ENCODE measurements at places on chromosomes 4 and X.

DNA sequence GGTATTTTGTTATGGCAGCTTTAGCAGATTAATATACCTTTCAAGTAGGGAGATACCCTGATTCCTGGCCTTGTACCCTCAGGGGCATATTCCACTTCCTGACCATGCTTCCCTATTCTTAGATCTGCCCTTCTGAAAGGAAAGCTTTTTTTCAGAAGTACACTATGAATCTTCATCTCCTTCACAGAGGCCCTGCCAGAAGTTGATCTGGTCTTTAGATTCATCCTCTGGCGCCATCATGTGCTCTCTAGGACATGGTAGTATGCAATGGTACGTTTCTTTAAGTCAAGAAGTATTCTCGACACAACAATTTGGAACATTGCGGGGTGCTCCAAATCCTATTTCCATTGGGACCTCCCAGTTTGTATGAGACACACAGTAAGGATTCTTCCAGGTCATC is 39.6 kb upstream of the DIPK2B start:
- DNase-seq, result no peak

GRCh38 chr4:35975617-35976355 is 268.5 kb downstream of the ARAP2 start:
- DNase-seq, result no peak

DNA sequence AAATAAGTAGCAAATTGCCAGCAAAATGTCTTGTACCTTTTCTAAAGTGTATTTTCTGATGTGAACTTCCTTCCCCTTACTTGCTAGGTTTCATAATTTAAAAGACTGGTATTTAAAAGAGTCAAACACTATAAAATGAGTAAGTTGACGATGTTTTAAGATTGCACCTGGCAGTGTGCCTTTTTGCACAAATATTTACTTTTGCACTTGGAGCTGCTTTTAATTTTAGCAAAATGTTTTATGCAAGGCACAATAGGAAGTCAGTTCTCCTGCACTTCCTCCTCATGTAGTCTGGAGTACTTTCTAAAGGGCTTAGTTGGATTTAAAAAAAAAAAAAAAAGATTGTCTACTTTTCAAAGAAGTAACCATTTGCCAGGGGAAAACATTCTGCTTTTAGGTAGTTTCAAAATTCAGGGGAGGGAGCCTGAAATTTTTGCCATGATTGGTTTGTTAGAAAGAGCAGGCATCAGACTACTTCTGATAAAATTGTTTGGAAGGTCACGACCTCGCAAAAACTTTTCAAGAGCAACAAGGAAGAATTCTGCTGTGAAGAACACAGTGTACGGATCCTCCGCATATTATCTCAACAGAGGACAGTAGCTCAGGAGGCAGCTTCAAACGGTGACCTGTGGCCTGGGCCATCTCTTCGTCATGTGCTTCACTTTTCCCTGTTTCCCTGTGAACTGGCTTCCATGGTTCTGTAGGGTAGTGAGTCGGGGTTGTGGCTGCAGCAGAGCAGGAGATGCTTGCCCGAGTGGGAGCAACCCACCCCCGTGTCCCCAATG is 66.1 kb downstream of the CDS1 start:
- no peak for DNase-seq

DNA sequence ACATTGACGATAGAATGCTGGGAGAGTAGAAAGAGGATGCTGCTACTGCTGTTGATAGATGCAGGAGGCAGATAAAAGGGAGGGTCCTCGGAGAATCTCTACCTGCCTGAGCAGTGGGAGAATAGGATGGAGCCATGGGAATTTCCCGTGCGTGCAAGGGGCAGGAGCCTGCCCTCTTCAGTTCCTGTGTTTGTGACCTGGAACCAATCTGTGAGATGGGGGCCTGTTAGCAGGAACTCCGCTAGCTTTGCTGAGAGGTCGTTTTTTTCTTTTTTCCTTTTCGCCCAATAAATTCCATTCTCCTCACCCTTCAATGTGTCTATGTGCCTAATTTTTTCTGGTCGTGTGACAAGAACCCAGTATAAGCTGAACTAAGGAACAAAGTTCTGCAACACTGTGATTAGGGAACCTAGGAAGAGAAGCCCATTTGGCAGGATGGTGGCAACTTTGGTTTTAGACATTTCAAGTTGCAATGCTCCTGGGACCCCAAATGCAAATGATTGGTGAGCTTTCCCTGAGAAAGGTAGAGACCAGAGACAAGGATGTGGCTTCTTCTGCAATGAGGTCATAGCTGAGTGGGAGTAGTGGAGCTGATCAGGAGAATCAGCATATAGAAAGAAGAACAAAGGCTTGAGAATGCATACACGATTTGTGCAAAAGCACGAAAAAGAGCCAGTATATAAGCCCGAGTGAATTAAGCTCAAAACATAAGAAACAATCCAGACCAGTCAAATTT is 23.9 kb downstream of the SLC39A8 start:
- no peak for DNase-seq

- DNase-seq, result no peak
Measured at GRCh38 chr4:88609387-88609786, 17.1 kb downstream of the HERC3 start.

DNA sequence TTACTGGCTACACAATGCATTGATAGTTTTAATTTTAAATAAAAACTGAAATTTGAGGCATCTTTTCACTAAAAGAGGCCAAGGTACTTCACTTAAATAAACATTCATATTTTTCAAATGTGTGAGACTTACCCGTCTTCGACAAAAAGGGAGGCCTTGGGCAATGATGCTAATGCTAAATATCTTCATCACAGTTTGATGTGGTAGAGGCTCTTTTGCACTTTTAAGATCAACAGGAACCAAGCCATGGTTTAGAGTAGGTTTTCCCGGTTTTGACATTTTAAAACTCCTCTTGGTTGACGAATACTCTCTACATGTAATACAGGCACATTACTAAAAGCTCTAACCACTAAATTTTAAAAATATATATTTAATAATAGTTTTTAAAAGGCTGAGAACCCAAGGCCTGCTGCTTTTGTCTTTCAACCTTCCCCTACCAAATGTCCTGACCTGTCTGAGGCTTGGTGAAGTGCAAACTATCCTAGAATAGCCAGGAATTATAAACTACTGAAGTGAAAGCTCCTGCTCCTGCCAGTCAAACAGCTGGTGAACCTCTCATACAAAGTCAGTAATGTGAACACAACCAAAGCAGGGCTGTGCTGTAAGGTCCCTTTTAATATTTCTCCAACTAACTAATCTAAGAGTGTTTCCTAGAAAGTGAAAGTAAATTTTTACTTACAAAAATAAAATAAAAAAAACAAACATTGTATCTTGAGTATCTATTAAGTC is 153.7 kb downstream of the FBXW7 start:
- peak; percentile 45 for DNase-seq

- no peak for DNase-seq
Measured at GRCh38 chrX:87874043-87874442, 356.4 kb downstream of the KLHL4 start.

DNA sequence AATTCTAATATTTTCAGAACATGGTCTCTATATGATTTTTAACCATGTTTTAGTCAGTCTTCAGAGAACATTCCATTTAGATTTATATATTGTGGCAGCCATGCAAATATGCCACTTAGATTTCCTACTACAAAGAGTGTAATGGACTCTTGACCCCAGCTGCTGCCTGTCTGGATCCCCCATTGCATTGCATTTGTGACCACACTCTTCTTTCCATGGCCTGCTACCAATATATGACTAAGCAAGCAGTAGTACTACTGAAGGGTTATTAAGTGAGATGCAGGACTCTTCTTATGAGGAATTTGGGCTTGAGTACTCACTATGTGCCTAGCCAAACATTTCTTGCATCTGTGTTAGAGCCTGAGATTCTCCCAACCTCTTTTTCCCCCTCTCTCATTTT is 306.8 kb downstream of the PDHA2 start:
- no peak for DNase-seq

GRCh38 chrX:150602296-150602695 is 33.9 kb downstream of the MTM1 start:
- no peak for DNase-seq

DNA sequence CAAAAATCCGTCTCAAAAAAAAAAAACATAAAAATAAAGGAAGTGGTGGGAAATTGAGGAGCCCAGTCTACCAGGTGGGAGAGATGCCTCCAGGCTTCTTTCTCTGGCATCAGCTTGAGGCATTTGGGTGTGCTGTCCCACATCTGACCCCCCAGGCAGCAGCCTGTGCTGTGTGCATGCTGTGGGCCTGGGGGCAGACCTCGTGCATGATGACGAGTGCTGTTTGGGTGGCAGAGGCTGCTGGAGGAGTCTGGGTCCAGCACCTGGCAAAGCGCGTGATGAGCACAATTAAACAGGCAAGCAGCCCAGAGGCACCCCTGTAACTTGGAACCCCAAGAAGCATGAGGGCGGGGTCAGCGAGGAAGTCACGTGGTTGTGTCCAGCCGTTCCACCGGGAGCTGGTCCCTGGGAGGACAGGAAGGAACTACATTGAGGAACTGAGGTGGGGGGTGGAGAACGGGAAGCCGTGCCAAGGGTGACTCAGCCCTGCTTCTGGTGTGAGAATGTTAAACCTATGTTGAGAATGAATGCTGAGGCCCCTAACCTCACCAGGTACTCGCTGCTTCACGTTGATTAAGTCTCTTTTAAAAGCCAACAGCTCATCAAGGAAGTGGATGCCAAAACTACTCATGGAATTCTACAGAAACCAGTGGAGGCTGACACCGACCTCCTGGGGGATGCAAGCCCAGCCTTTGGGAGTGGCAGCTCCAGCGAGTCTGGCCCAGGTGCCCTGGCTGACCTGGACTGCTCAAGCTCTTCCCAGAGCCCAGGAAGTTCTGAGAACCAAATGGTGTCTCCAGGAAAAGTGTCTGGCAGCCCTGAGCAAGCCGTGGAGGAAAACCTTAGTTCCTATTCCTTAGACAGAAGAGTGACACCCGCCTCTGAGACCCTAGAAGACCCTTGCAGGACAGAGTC is 6.1 kb downstream of the TACC3 start:
- peak; percentile 62 for DNase-seq

DNA sequence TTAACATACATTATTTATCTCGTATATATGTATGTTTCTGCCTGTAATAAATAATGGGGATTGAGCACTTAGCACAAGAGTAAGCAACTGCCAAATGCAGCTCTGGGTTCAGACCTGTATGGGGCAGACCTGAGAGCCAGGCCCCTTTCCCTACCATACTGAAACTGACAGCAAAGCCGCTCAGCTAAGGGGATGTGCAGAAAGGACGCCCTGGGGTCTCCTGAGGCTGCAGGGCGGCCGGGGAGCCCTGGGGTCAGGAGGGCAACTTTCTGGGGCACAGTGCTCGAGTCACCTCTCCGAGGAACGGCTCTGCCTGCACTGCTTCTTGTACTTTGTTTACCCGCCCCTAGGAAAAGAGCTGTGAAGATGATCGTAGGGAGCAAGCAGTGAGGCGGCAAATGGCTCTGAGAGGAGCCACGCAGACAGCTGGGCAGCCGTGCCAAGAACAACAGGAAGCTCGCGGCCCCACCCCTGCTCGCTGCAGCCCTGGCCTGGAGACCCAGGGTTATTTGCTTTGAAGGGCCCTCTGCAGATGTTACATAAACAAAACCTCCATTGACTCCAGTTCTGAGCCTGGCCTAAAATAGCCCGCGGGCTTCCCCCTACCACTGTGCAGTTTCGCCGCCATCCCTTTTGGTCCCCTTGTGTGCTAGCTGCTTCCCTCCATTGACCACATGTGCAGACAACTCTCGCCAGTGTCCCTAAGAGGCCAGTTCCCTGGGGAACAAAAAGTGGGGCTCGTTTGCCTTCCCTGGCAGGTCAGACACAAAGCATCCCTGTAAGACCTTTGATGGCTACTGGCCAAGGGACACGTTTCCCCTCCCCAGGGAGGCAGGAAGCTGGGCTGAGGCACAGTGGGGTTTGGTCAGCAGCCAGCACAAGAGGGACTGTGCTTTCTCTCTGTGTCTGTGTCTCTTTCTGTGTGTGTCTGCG is 111.3 kb upstream of the LNX1 start:
- peak; percentile 85 for DNase-seq

DNA sequence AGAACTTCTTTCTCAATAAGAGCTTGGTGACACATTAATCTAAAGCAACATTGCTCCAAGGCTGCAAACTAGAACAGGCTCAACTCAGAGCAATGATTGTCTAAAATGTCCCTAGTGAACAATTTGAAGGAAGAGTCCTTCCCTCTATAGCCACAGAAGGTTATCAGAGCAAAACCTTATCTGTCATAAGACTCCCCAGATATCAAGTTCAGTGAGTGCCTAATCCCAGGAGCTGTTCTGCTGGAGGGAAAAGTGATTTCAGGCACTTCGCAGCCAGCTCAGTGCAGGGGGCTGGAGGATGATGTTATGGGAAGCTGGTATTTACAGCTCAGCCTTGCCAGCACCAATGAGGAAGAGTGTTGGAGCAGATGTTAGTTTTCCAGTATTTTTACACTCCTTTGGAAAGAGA is 497.5 kb downstream of the INPP4B start:
- DNase-seq, result no peak

DNA sequence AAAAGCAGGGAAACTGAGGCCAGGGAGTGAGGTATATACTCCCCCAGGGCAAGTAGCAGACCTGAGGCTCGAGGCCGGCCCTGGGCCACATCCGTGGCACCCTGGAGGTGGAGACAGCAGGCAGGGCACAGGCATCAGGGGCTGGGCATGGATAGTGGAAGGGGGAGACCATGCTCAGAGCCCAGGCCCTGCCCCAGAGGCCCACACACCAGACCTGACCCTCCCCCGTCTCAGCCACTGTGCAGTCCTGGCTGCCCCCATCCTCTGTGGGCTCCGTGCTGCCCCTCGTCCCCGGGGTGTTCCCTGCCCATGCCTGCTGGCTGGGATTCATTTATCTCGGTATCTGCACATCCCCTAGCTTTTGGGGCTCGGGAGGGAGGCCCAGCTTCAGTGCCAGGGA is 103.1 kb upstream of the NKX1-1 start:
- DNase-seq, result no peak

DNA sequence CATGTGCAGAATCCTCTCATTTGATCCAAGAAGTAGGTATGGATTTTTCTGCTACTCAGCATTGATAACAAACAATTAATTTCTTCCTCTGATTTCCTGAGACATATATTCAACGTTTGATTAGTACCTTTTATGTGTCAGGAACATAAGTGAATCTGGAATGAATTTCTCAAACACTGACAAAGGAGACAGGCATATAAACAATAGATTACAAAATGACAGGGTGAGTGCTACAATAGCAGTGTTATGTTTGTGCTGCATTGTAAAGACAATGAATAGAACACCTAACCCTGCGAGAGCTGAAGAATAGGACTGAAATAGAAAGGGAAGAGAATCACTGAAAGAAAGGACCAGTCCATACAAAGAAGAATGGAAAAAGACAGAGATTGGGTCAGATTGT is 52.9 kb downstream of the ARHGAP24 start:
- no peak for DNase-seq

GRCh38 chr4:189071241-189071640 is 869.4 kb upstream of the FRG1 start:
- no peak for DNase-seq

- no peak for DNase-seq
Measured at GRCh38 chr4:4658052-4658451, 116.2 kb upstream of the STX18 start.

Measured in fibroblast of the aortic adventitia (primary cell).